ENCODE measurements at places on chromosomes 5 and 9.

DNA sequence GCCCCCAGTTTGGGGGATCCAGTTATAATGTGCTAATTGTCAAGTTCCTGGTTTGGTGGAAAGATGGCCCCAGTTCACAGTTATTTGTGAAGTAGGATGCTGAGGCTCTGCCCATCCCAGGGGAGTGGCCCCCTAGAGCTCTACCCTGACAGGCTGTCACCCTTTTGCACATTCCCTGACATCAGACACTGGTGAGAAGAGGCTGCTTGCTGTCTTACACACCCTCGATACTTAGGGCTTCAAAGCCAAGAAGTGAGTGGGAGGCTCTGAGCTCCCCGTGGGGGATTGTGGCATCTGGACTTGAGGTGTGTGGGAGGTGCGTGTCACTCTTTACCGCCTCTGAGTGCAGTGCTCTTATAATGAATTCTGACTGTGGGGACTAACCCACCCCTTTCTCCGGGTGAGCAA, 168.5 kb downstream of the DOCK2 start:
- peaks cover 3% of the 10 kb centered on the region for H3K4me1 ChIP-seq
- H3K27me3 ChIP-seq: no peaks in the 10 kb centered on the region
- no peak overlapping the region for H3K4me3 ChIP-seq
- H3K27ac ChIP-seq: no peak overlapping the region

- H3K4me1 ChIP-seq: no peaks in the 10 kb centered on the region
- H3K27me3 ChIP-seq: no peaks in the 10 kb centered on the region
- no peak for DNase-seq
- no peak overlapping the region for H3K27ac ChIP-seq
- no peaks in the 10 kb centered on the region for H3K36me3 ChIP-seq
- no peak overlapping the region for H3K4me3 ChIP-seq
Measured at GRCh38 chr5:43802119-43802518, 199.1 kb downstream of the NNT start.

DNA sequence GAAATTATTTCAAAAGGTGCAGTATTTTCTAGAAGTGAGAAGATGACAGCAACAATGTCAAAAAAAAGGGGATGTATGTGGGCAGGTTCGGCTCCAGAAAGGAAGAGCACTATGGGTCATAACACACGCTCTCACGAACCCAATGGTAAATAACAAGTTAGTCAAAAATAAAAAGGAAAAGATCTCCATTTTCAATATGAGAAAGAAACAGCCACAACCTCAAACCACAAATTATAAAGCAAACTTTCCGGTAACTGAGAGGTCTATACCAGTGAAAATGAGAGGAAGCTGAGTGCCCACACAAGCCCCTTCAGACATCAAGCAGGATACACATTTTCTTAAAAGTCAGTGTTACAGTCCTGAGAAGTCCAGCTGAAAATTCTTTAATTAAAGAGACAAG, 398.5 kb upstream of the RPS23 start:
- H3K27me3 ChIP-seq: no peaks in the 10 kb centered on the region
- H3K27ac ChIP-seq: no peak overlapping the region
- H3K4me3 ChIP-seq: no peak overlapping the region
- DNase-seq: no peak
- H3K36me3 ChIP-seq: no peaks in the 10 kb centered on the region

- H3K36me3 ChIP-seq: no peaks in the 10 kb centered on the region
- H3K27me3 ChIP-seq: no peaks in the 10 kb centered on the region
- H3K4me1 ChIP-seq: peaks cover 6% of the 10 kb centered on the region
- DNase-seq: no peak
Measured at GRCh38 chr9:99050292-99050911, 54.5 kb upstream of the TGFBR1 start.

DNA sequence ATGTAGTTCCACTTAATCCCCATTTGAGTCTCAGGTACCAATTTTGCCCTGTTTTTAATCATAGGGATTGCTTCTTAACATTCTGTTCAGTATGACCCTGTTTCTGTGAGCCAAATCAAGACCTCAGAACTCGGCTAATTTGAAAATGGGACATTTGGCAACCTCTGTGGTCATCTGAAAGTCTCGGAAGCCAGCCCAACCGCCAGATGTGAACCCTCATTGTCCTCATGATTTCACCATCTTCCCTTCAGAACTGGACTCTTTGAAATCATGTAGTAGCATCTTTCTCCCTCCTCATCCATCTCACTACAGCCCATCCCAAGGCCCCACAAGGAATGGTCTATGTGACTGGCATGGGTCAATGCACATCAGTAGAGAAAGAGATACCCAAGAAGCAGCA, 88.9 kb downstream of the S1PR3 start:
- H3K4me3 ChIP-seq: no peak overlapping the region
- H3K27ac ChIP-seq: no peak overlapping the region
- no peaks in the 10 kb centered on the region for H3K4me1 ChIP-seq
- no peaks in the 10 kb centered on the region for H3K36me3 ChIP-seq
- no peak for DNase-seq

Measured in neuronal stem cell (in vitro differentiated cells).